ENCODE measurements at places on chromosomes 4 and X.

GRCh38 chrX:132615391-132616131 lies 126.7 kb upstream of the MBNL3 start:
- DNase-seq: no peak

GRCh38 chrX:42930951-42931350 lies 153.0 kb upstream of the PPP1R2C start:
- DNase-seq: no peak

DNA sequence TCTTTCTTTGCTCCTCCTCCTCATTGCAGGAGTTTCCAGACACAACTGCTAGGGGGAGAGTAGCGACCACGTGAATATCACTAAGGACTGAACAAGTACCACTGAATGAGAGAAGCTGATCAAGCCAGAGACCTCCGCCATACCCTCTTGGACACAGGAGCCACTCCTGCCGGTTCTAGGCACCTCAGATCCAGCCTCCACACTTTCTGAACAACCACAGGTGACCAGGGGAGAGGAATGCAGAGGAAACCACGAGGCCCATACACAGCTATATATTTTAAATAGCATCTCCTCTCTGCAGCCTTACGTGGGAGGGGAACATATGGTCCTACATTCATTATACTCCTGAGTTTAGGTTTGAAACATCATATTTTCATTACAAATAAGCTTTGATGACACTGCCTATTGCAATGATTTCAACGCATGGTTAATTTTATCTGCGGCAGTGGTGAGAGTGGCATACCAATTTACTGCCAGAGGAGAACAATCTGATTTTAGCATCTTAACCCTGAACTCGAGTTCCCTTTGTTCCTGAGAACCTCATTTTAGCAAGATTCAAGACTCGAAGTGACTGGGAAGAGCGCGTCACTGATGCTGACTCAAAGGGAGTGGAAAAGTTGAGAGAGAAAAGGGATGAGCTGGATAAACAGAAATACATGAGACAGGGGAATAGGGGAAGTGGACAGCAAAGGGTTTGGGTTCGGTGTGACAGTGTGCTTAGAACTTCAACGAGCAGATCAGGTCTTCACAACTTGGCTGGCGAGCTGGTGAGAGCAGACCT lies 231.7 kb upstream of the PPARGC1A start:
- DNase-seq: no peak

GRCh38 chr4:121668368-121669162 lies 28.2 kb downstream of the ANXA5 start:
- no peak for DNase-seq

GRCh38 chr4:30802622-30803323 lies 82.6 kb downstream of the PCDH7 start:
- no peak for DNase-seq

DNA sequence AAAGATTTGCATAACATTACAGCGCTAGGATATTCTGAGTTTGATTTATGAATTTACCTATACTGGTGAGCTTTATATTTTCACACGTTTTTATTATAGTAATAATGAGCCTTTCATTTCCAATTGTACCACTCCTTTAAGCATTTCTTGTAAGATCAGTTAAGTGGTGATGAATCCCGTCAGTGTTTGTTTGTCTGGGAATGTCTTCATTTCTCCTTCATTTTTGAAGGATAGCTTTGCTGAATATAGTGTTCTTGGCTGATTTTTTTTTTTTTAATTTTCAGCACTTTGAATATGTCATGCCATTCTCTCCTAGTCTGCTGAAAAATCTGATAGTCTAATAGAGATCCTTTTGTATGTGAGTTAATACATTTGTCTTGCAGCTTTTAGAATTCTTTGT lies 70.1 kb downstream of the IL15 start:
- DNase-seq: no peak

DNA sequence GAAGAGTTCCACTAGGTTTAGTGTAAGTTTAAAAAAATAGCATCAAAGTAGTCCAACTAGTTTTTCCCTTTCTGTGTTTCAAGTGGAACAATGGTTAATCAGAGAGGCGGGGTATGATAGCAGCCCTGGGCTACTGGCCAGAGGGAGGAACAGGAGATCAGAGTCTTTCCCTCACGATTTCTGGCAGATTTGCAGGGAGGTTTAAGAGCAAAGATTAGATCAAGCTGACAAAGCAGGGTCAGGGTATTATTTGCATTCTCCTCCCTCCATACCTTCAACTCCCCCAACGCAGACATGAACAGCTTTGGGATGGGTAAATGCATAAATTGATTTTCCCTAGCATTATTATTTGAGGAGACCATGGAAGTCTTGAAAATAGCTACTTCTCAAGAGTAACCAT lies 277.6 kb upstream of the DIAPH2 start:
- DNase-seq: no peak

- no peak for DNase-seq
Observed at GRCh38 chrX:81586096-81586495, 384.2 kb downstream of the SH3BGRL start.

GRCh38 chrX:68438575-68438974 lies 5.3 kb upstream of the OPHN1 start:
- no peak for DNase-seq

GRCh38 chrX:30635630-30636029 lies 17.6 kb upstream of the GK start:
- DNase-seq: no peak

GRCh38 chr4:56731857-56732256 lies 50.8 kb upstream of the HOPX start:
- DNase-seq: no peak

- DNase-seq: no peak
Observed at GRCh38 chr4:139060591-139060990, 45.0 kb downstream of the NOCT start.

- no peak for DNase-seq
Observed at GRCh38 chrX:57817302-57817701, 93.0 kb downstream of the ZXDA start.

DNA sequence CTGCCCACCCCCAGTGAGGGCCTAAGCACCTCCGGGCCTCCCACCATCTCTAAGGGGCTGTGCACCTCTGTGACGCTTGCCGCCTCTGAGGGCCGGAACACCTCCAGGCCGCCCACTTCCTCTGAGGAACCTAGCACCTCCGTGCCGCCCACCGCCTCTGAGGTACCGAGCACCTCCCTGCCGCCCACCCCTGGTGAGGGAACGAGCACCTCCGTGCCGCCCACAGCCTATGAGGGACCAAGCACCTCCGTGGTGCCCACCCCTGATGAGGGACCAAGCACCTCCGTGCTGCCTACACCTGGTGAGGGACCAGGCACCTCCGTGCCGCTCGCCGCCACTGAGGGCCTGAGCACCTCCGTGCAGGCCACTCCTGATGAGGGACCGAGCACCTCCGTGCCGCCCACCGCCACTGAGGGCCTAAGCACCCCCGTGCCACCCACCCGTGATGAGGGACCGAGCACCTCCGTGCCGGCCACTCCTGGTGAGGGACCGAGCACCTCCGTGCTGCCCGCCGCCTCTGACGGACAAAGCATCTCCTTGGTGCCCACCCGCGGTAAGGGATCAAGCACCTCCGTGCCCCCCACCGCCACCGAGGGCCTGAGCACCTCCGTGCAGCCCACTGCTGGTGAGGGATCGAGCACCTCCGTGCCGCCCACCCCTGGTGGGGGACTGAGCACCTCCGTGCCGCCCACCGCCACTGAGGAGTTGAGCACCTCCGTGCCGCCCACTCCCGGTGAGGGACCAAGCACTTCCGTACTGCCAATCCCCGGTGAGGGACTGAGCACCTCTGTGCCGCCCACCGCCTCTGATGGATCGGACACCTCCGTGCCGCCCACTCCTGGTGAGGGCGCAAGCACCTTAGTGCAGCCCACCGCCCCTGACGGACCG lies 977 bp downstream of the MAGEE1 start:
- no peak for DNase-seq

DNA sequence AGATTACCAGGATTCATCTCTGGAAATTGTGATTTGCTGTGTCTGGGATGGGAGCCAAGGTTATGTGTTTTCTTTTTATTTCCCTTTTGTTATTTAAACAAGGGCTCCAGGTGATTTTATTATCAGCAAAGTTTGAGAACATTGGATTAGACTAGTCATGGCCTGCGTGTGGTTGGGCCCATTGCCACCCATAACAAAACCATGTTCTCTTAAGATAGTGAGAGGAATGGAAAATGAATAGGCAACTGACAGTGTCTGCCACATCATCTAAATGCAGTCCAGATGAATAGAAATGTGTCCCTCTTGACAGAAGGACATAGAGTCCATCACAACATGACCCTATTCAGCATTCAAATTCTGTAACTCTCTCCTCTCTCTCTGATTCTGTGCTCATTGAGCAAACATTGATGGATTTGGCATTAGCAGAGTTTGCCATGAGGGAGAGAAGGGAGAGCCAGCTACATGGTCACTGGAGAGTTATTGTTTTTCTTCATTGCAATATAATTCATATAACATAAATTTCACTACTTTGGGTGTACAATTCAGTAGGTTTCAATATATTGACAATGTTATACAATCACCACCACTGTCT lies 11.7 kb downstream of the XK start:
- DNase-seq: no peak

DNA sequence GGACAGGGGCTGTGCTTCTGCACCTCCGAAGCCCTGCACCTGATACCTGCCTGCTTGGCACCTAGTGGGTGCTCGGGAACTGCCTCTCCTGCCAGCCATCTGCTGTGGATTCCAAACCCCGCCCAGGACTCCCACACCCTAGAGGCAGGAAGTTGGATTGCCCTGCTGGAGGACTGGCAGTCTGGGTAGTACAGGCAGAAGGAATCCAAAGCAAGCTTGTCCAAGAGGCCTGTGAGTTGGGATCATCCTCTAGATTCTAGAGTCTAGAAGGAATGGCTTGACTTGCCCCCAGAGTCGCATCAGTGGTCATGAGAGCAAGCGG lies 64.6 kb upstream of the MTM1 start:
- DNase-seq: no peak

- DNase-seq: no peak
Observed at GRCh38 chr4:139851639-139852038, 186.0 kb downstream of the MGST2 start.

GRCh38 chr4:86846921-86847320 lies 2.3 kb downstream of the SLC10A6 start:
- no peak for DNase-seq
